HS-27A (cell line): ENCODE measurements at places on chromosomes 12 and 14.

DNA sequence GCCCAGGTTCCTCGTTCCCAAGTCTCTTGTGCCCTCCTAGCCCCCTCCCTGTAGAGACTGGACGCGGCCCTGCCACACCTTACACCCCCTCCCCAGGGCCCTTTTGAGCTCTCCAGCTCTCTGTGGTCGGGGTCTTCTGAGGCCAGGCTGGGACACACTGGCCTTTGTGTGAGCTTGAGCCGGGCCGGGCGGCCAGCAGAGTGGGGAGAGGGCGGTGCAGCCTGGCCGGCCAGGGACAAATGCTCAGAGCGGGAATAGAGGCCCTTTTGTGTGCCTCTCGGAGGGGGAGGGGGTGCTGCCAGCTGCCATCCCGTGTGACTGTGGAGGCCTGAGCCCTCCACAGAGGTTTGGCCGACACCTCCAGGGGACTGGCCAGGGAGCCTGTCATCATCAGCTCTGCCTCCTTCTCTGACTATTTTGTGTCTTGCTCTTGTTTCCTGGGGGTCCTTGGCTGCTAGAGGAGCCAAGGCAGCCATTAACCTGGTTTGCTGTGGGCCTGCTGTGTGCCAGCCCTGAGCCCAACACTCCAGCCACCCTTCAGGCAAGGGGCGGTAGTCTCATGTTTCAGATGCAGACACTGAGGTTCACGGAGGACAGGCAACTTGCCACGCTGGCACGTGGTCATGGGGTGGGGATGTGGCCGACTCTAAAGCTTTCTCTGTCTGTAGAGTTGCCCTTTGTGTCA lies 13.6 kb downstream of the FAM222A start:
- no peak for DNase-seq

DNA sequence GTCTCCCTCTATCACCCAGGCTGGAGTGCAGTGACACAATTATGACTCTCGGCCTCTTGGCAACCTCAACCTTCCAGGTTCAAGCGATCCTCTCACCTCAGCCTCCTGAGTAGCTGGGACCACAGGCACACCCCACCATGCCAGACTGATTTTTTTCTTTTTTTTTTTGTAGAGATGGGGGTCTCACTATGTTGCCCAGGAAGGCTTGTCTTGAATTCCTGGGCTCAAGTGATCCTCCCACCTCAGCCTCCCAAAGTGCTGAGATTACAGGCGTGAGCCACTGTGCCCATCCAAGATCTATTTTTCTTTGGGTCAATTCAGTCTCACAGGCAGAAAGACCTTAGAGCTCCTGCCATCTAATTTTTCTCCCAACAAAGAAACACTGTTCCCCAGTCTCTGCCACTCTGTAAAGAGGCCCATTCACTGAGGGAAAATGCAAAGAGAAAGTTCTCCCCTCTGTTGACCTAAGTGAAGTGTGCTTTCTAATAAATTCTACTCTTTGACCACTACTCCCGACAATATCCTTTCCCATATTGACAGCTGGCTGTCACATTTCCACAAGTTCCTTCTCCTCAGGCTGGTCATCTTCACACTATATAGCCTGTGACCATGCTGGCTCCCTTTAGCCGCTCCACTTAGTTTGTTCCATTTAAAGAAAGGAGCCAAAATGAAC lies 23.3 kb downstream of the TMED8 start:
- DNase-seq = no peak

DNA sequence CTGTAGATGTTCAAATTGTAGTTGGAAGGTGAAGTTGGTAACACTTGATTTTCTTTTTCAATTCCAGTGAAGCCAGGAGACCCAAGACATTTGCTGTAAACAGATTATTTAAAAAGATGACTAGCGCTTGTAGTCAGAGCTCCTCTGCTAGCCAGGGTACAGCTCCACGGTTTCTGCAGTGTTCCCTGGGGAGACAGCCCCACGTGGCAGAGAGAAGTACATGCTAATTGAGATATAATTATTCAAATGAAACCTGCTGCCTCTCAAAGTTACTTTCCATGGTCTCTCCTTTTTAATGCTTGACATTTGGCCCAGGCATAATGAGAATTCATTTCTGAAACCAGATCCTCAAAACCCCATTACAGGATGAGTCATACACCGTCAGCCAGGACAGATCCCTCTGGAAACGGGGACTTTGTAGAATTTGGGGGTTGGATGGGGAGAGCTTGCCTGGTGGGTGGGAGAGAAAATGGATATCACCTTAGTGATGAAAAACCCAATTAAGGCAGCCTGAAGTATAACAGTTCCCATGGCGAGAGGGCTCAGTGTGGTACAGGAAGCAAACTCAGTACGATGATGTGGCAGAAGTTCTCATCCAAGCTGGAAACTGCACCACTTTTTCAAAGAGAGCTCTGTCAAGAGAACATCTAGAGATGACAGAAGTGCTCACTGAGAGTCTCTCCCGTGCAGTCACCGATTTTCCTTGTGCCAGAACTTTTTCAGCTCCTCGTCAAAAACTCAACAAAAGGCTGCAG lies 637.7 kb upstream of the TMEM132C start:
- DNase-seq = no peak

DNA sequence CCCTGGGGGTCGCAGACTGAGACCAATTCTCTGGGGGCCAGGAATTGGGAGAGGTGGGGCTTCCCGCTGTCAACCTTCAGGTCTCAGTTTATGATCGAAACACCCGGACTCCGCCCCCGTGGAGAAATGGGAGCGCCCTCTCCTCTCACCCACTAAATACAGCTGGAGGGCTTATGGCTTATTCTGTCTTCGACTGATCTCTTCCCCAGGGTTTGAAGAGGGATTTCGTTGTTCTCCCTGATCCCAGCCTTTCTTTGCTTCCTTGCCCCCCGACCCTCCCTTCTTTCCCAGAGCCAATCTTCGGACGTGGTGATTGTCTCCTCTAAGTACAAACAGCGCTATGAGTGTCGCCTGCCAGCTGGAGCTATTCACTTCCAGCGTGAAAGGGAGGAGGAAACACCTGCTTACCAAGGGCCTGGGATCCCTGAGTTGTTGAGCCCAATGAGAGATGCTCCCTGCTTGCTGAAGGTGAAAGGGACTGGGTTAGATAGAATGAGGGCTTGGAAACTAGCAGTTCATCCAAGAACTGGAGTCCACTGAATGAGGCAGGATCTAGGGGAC lies 607 bp downstream of the OS9 start:
- DNase-seq = no peak

DNA sequence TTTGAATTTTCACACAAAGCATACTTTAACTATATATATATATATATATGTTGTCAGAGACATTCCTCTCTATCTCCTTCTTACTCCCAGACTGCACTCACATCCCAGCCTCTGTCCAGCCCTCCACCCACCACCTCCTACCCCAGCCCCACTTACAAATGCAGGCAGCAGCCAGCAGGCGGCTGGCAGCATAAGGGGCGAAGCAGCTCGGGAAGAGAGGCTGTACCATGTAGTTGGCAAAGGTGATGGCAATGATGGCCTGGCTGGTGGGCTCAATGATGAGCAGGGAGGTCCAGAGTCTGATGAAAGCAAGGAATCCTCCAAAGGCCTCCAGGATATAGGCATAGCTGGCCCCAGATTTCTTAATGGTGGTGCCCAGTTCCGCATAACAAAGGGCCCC lies 2.5 kb downstream of the SLC7A7 start:
- no peak for DNase-seq

DNA sequence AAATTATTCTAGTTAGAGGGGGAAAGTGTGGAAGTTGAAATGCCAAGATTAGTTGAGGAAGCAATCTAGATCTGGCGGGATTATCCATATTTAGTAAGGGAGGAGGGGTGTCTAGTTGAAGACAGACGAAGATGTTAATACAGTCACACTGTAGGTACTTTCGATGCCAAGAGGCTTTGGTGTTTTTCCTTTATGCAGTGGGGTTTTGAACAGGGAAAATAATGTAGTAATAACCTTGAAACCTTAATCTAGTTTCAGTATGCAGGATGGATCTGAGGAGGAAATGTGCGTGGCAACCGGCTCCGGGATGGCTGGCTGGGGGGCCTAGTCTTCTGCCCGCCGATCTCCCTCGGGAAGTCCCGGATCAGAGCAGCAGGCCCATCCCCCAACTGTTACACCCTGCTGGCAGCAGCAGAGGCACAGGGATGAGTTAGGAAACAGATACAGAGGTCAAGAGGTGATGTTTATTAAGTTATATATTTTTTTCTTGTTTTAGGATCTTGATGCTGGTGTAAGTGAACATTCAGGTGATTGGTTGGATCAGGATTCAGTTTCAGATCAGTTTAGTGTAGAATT lies 27.4 kb downstream of the MDM2 start:
- no peak for DNase-seq

DNA sequence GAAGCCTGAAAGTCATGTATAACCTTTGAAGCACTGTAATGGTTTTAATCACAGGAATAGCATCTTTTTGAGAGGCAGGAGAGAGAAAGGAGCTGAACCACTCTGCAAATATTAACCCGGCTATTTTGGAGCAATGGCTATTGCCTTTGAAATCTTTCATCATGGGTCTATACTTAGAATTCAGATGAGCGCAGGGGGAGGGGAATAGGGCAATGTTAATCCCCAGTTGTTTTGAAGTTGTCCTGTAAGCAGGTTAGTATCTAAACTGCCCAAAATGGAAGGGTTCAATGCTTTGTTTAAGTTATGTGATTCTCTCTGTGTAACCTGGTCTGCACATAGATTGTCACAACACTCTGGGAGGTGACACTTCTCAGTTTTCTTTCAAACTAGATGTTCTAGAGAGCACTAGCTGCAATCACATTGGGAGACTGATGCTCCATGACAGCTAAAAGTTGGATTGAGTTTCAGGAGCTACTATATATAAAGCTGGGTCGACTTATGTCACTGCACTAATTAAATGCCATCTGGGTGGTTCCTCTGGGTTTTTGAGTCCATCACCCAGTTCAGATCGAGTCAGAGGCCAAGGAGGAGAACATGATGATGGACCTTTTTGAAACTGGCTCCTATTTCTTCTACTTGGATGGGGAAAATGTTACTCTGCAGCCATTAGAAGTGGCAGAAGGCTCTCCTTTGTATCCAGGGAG lies at the start of gene MYF6:
Gene MYF6 (plus strand): TSS at position 509 of the 704 bp plus-strand sequence. CDS start 86 bp downstream, at position 595.
- no peak for DNase-seq

DNA sequence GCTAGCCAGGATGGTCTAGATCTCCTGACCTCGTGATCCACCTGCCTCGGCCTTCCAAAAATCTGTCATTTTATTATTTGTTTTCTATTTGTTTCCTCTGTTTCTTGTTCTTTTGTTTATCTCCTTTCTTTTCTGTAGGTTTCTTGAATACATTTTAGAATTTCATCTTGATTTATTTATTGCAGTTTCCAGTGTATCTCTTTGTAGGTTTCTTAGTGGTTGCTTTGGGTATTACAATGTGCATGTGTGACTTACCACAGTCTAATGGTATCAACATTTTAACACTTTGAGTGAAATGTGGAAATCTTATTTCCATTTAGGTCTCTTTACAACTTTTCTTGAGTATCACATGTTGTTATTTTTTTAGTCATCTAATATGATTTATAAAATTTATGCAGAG lies 29.9 kb upstream of the MUCL1 start:
- no peak for DNase-seq

GRCh38 chr12:101698800-101699347 lies 1.4 kb downstream of the CHPT1 start:
- DNase-seq = no peak

- DNase-seq = no peak
Observed at GRCh38 chr12:49811136-49811535, 17.1 kb downstream of the NCKAP5L start.

DNA sequence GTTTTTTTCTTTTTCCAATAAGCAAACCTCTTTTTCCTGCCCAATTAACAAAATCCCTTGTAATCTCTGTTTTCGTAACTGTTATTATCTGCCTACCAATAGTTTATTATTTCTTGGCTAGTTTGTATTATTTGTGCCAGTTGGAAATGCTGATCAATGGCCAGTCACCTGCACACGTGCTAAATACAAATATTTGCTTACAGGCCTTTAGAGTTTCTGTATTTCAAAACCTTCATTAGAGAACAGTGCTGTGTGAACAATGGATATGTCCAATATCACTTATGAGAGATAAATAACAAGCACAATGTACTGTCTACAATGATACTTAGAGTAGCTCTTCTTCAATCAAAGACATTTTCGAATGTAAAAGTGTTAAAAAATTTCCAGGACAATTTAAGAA lies 10.8 kb upstream of the DYRK2 start:
- no peak for DNase-seq

GRCh38 chr12:43676183-43676813 lies 82.3 kb downstream of the PUS7L start:
- DNase-seq = no peak

DNA sequence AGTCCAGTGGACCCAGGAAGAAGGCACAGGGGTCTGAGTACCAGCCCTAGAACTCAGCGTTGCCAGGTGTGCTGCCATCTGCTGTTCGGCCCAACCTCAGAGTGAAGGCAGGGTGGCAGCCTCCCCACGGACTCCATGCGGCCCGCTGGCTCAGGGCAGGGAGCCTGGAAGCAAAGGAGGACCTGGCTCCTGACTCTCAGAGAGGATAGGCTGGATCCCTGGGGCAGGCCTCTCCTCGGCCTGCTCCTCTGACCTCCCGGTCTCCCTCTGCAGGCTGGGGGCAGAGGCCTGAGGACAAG lies 10.1 kb downstream of the MCRS1 start:
- DNase-seq = no peak

- no peak for DNase-seq
Observed at GRCh38 chr14:57575482-57575881, 81.8 kb upstream of the CCDC198 start.

GRCh38 chr14:103427485-103428443 lies 42.5 kb downstream of the MARK3 start:
- DNase-seq = no peak

- DNase-seq = no peak
Observed at GRCh38 chr12:32515137-32515873, 115.9 kb downstream of the FGD4 start.

- no peak for DNase-seq
Observed at GRCh38 chr14:52076334-52076733, 7.5 kb upstream of the NID2 start.

DNA sequence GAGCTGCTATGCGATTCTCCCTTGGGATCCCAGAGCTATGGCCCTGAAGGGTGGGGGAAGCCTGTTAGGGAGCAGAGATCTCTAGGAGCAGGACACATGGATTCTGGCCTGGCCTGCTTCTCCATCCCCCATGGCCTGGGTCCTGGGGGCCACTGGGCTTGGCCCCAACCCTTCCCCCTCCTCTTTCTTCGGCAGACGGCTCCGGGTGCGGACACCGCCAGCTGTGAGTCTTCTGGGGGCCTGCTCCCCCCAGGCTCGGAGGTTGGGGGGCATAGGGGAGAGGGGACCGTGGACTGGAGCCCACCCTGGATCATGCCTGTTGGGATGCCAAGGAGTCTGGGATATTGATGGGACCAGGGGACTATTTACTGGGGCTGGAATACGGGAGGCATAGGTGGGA lies 9.0 kb downstream of the PRPF40B start:
- no peak for DNase-seq

GRCh38 chr12:116366824-116367223 lies 89.3 kb upstream of the MED13L start:
- DNase-seq = no peak

- no peak for DNase-seq
Observed at GRCh38 chr12:104635607-104636343, 179.0 kb downstream of the CHST11 start.

DNA sequence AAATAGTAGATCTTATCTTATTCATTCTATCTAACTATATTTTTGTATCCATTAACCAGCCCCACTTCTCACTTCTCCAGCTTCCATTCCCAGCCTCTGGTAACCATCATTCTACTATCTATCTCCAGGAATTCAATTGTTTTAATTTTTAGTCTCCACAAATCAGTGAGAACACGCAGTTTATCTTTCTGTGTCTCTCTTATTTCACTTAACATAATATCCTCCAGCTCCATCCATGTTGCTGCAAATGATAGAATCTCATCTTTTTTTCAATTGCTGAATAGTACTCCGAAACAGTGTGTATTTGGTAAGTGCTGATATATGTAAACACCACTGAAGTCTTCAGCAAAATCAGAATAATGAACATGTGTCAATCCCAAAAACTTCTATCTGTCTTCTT lies 587.2 kb upstream of the ATP2B1 start:
- no peak for DNase-seq
